ENCODE measurements at places on chromosomes 5 and 9. TPM values are rescaled to one million over a fixed set of nuclear protein-coding genes. Genes with fewer than 3 reads are reported as not detected.

DNA sequence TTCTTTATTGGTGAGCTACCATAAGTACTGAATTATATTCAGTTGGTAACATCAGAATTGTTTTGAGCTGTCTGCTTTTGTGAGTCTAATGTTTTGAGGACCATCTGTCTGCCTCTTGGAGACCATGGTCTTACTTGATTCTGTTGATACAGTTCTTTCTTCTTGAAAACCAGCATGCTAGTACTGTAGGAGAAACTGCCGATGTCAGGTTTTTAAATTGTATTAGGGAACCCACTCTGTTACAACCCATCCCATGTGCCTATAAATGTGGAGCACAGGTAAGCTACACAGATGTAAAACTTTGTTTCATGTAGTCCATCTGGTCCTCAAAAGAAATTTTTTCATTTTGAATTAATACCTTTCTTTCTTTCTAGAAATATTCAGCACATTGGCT, 103.4 kb upstream of the DMRTA1 start:
- DNase-seq = no peak

The GOLGA1 gene
- polyA plus RNA-seq = 19.0 TPM

The FGD3 gene
- 6.5 TPM for polyA plus RNA-seq

The WDR38 gene
- polyA plus RNA-seq = 0.22 TPM

The RNF183 gene
- 5.1 TPM for polyA plus RNA-seq

GRCh38 chr9:137370865-137371520, 52.0 kb downstream of the EXD3 start:
- DNase-seq = no peak

DNA sequence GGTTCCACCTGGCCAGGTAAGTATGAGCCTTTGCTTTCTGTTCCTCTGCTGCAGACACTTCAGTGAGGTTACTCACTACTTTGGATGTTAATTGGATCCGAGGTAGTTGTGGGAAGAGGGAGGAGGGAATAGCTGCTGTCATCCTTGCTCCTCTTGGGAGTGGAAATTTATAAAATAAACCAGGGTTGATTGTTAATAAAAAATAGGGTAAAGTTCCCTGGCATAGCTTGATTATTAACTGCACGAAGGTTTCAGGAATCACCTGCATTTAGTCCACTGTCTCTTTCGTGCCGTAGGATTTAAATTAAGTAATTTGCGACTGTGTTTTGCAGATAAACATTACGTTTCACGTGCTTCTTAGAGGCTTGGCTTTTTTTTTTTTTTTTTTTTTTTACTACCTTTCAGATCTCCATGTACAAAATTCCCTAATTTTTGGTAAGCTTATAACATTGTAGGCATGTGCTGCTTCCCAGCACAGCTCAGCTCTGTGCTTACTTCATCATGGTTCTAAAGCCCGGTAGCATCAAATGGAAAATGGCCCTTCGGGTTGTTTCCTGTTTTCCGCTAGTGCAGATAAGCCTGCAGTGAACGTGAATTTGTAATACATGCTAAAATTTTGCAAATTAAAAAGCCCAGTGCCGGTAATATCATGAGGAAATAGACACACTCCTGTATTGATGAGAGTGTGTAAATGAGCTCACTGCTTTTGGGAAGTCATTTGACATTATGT, 26.9 kb upstream of the LTC4S start:
- DNase-seq = no peak

The GFI1B gene
- 0.52 TPM for polyA plus RNA-seq

GRCh38 chr5:10329446-10329819, 21.7 kb upstream of the CMBL start:
- no peak for DNase-seq

DNA sequence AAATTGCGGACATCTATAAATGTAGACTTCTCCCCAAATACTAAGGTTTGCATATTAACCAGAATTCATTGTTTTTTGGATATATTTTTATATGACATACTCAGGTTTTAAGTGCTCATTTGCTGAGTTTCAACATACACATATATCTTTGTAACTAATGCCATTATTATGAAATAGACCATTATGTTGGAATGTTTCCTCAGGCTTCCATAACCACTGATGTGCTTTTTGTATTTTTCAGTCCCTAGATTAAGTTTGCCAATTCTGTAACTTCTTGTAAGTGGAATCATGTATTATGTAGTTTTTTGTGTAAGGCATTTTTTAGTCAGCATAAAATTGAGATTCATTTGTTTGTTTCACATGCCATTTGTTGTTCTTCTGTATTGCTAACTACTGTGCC, 32.1 kb downstream of the HSPA4 start:
- no peak for DNase-seq

The CDC20B gene
- 0.62 TPM for polyA plus RNA-seq

DNA sequence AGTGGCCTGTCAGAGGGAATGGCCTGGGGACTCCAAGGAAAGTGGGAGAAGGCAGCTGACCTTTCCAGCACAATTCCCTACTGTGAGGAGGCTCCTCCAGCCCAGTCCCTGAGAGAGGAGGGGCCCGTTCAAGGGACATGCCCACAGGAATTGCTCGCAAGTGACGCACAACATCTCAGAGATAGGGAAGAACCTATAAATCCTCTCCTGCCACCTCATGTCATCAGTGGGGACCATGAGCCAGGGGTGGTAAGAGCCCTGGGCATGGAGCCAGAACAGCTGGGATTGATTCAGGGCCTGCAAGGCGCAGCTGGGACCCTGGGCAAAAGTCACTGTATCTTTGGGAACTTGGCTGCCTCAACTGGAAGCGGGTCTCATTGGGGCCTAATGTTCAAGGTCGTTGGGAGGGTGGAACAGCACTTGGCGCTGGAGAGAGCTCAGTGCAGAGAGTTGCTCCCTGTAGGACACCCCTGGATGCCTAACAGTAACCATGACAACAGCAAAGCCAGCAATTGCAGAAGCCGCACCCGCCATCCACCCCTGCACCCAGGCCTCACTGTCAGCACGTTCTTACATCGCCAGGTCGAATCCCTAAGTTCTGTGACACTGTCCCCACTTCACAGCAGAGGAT, 41.3 kb upstream of the ORM1 start:
- DNase-seq = no peak

DNA sequence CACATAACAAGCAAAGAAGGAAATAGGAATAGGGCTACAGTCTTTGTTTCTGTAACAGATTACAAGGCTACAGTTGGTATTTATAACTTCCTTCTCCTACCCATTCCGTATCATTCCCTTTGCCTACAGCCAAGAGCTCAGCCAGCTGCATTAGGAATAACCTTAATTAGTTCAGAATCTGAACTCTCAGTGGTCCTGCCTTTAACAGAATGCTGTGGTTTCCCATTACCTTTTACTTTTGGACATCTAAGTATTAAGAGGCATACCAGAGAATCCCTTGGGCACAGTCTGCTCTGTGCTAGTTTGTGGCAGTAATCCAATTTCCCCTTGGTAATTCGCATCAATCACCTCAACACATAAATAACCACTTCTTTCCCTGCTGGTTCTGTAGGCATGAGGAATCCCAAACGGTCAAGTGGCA, 44.2 kb downstream of the PKD2L2 start:
- DNase-seq = no peak

- no peak for DNase-seq
Observed at GRCh38 chr9:13556656-13557055, 277.2 kb upstream of the MPDZ start.

The SOHLH1 gene
- not detected for polyA plus RNA-seq

The LCN15 gene
- 0.23 TPM for polyA plus RNA-seq

GRCh38 chr9:123033352-123033751, at the start of gene GPR21:
GPR21 (plus strand) TSS chr9:123033667; CDS start chr9:123034567, 900 bp downstream.
- DNase-seq = no peak

DNA sequence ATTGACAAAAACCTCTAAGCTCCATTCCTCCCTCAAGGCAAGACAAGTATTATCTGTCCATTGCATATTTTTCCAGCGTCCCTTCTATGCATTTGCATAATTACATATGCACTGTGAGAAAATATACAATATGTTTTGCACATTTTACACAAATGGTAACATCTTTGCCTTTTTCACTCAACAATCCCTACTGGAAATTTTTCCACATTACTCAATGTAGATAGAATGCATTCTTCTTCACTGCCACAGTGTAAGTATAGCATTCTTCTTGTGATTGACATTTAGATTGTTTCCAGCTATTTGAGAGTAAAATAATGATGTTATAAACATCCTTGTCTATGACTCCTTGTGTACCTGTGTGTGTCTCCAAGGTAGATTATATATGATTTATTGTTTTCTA, 205.0 kb downstream of the SLIT3 start:
- DNase-seq = no peak

The ZNF367 gene
- 12.7 TPM for polyA plus RNA-seq

The AJM1 gene
- polyA plus RNA-seq = 1.00 TPM

The QRFP gene
- 0.30 TPM for polyA plus RNA-seq

The DNAH5 gene
- 2.0 TPM for polyA plus RNA-seq

The TPPP gene
- polyA plus RNA-seq = 7.3 TPM

GRCh38 chr5:76283670-76284069, 119.4 kb upstream of the IQGAP2 start:
- no peak for DNase-seq

The TMEM232 gene
- 7.3 TPM for polyA plus RNA-seq

DNA sequence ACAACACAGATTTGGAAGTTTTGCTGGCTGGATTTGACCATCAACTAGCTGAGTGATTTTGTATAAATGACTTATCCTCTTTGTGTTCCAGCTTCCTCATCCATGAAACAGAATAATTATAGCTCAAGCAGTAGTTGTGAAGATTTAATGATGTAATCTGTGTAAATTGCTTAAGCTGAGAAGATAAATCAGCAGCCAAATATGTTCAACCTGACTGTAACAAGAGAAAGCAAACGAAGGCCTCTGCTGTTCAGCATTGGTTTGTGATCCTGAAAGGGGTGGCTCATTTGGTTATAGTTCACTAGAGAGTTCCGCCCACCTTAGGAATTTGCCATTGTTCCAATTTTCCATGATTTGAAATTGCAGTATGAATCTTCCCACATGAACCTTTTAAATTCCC, 75.7 kb upstream of the CCDC112 start:
- no peak for DNase-seq

DNA sequence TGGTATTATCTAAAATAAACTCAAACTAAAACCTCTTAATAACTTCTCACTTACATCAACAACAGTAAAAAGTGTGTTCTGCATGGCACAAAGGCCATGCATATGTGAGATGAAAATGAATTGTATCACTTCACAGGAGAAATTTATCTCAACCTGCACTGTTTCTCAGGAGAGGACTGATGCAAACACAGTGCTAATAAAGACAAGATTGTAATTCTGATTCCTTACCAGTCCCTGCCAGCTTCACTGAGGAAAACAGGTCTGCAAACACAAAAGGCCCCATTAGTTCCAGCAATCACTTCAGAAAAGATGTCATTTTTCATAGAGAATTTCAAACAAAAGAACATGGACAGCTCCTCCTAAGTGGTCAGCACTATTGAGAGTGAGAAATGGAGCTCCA, 117.3 kb upstream of the PDE4D start:
- no peak for DNase-seq
